Umbilical cord (tissue), 2 donors: ENCODE measurements at places on chromosomes 7 and 10. TPM values are rescaled to one million over a fixed set of nuclear protein-coding genes. Genes with fewer than 3 reads are reported as not detected.

Gene SPDYE9
- 1.7 TPM for total RNA-seq

Gene GPR26
- total RNA-seq = 0.72 TPM

Gene PRSS37
- total RNA-seq = 0.72 TPM

Gene SFXN3
- 18.1 TPM for total RNA-seq

GRCh38 chr10:84262190-84262956 is 17.5 kb downstream of the RGR start:
- DNase-seq = no peak

- no peak for DNase-seq
These were observed 116.8 kb downstream of the OR13A1 start for GRCh38 chr10:45198486-45199204.

DNA sequence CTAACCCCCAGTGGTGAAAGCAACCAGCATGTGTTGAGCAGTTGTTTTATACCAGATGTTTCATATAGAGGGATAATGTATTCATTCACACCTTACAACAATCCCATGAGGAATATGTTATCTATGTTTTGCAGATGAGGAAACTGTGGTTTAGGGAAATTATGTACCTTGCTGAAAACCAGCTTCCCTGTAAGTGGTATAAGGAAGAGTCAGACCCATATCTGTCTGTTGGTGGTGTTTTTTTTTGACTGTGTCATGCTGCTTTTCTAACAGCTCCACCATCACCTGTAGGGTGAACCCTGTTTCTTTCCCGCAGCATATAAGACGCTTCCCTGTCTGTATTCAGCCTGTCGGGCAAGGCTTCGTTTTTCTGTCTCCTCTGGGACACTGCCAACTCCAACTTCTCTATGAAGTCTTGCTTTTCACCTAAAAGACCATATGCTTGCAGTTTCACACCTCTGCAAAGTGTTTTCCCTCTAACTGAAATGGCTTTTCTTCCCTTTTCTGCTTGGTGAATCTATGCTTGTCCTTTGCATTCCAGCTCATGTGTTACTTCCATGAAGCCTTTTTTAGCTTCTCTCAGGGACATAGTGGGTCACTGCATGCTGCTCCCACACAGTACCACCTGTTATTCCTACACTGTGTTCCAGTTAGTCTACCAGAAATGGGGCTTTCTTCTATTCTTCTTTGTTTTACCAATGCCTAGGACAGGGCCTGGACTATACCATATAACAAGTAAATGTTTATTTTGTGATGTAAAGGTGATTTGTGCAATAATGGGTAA is 92.8 kb downstream of the ST7 start:
- DNase-seq = no peak

- peak; percentile 68 for DNase-seq
These were observed 117.8 kb downstream of the ABLIM1 start for GRCh38 chr10:114540236-114540635.

GRCh38 chr7:149060156-149060555 is 30.4 kb downstream of the ZNF786 start:
- DNase-seq = peak; percentile 59

GRCh38 chr10:89471110-89471809 is 56.9 kb downstream of the IFIT5 start:
- no peak for DNase-seq

DNA sequence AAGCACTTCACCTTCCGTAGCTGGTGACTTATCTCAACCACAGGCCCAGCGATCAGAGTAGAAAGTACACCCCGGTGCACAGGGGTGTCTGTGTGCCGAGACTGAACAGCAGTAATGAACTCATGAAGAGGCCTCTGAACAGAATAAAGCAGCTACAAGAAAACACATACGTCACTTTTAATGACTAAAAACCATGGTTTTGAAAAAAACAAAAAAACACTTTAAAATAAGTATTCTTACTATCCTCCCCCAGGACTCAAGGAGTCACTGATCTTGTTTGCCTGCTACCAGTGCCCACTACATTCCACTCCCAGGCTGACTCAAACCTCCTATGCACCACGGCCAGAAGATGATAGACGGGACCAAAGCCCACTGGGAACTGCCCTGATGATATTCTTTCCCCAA is 53.8 kb downstream of the NCAPG2 start:
- DNase-seq = no peak

- DNase-seq = no peak
These were observed 8.5 kb downstream of the AKR1B1 start for GRCh38 chr7:134450294-134451000.
